ENCODE measurements at places on chromosomes 12 and 14.

- no peak for DNase-seq
These were observed 88.5 kb upstream of the ANO4 start for GRCh38 chr12:100706033-100706432.

DNA sequence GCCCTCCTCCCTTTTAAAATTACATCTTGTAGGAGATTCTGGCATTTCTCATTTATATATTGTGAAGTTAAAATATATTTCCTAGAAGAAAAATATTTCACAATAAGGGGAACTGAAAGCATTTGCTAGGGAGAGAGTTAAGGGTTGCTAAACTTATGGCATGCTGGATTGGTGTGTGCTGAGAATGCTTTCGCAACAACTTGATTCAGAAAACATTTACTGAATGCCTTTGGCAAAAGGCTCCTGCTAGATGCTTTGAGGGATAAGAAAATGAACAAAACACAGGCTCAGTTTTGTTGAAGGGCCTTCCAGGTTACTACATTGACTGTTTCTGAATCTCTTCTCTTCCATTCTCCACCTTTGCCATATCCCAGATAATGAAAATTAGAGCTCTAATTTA, 67.5 kb downstream of the DIP2B start:
- DNase-seq: peak; percentile 93

DNA sequence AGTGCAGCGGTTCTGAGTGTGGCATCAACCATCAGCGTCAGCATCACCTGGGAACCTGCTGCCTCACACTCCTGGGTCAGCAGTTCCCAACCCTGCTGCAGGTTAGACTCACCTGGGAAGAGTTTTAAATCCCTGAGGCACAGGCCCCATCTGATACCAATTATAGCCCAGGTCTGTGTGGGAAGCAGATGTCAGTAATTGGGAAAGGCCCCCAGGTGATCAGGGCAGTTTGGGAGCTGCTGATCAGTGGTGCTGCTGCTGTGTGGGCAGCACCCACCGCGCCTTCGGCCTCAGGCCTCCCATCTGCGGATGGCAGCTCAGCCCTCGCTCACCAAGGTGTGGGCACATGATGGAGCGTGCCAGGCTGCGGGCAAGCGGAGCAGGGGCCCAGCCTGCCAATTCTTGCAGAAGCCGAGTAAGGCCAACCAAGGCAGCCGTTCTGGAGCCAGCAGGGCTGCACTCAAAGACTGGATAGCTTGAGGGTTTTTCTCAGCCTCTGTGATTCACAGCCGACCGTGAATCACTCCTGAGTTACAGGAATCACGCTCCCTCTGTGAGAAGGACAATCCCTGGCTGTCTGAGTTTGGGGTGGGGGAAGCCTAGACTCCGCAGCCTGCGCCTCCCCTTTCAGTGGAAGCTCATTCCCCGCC, 155.6 kb upstream of the SFSWAP start:
- no peak for DNase-seq

DNA sequence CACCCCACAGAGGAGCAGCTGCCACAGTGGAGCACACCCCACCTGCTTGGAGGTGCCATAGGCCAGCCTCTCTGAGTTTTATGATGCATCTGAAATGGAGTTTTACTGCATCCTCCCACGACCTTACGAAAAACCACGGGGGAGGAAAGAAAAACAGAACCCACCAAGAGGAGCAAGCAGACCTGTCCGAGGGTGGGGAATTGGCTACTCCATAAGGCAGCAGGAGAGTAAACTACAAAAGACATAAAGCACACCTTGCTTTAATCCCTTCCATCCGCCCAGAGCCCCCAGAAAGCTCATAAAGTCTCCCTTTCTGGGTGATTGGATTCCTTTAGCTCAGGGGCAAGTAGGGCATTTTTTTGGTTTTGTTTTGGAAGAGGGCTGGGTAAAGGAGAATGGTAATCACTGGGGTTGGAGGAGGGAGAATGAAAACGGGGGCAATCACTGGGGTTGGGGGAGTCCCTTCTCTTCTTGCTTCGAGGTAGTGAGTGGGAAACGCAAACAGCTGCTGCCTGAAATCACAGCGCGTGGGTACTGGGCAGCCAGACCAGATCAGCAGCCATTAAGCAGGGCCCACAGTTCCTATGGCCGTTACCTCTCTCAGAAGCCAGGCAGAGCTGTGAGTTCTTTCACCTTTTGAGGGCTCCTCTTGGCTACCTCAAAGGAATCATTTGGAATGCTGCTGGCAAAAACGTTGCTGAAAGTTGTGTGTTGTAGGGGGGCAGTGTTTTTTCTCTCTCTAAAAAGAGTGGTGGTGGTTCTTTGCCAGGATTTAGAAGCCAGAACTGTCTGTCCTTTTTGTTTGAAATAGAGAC, 433.6 kb downstream of the ZFP36L1 start:
- no peak for DNase-seq

GRCh38 chr12:43816168-43816567, 10.1 kb upstream of the TWF1 start:
- no peak for DNase-seq

DNA sequence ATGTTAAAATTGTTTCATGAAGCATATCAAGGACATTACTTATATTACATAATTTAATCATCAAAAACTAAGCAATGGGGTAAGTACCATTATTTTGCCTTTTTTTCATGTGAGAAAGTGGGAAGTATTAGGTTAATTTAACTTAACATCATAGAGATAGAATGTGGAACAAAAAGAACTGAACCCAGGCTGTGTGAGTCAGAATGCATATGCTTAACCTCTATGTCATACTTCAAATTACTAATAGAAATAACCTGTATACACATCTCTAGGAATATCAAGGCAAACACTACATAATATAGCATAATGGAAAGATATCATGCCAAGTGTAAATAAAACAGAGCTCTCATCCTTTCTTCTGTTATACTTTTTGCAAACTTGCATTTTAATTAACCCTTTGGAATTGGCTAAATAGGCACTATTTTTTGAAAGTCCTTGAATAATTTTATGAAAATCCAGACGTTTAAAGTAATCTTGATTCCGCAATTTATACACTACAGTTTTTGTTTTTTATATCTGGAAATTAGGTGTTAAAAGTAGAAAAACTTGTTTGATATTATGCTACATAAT, 777.7 kb downstream of the SLC6A15 start:
- DNase-seq: no peak

DNA sequence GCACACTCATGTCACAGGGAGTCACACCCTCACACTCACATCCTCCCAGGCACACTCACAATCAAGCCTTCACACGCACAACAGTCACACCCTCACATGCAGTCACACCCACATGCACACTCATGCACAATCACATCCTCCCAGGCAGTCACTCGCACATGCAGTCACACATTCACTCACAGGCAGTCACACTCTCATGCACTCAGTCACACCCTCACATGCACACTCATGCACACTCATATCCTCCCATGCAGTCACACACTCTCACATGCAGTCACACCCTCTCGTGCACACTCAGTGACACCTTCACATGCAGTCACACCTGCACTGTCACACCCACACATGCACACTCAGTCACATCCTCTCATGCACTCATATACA, 12.3 kb downstream of the TMEM179 start:
- no peak for DNase-seq

GRCh38 chr14:98940693-98941437, 331.1 kb downstream of the BCL11B start:
- DNase-seq: no peak

GRCh38 chr14:68792979-68793733, at the start of gene ZFP36L1:
Gene ZFP36L1, minus strand, starts transcription at chr14:68793067. Its CDS starts 129 bp downstream, at chr14:68792938.
- DNase-seq: peak; percentile 20

DNA sequence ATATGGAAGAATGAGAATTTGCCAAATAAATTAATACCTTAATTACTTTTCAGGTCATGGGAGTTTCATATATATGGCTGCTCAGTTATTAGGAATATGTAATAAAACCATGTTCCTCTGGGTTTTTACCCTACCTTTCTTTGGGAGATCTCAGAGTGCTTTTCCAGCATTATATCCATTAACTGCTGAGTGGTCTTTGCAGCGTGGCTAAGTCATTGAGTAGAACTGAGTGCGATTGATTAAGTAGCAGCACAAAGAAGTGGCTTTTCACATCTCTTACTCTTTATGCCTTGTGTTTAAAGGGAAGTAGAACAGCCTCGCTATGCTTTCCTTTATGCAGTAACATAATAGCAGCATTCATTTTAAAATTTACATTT, 340.1 kb downstream of the SNAPC1 start:
- no peak for DNase-seq

DNA sequence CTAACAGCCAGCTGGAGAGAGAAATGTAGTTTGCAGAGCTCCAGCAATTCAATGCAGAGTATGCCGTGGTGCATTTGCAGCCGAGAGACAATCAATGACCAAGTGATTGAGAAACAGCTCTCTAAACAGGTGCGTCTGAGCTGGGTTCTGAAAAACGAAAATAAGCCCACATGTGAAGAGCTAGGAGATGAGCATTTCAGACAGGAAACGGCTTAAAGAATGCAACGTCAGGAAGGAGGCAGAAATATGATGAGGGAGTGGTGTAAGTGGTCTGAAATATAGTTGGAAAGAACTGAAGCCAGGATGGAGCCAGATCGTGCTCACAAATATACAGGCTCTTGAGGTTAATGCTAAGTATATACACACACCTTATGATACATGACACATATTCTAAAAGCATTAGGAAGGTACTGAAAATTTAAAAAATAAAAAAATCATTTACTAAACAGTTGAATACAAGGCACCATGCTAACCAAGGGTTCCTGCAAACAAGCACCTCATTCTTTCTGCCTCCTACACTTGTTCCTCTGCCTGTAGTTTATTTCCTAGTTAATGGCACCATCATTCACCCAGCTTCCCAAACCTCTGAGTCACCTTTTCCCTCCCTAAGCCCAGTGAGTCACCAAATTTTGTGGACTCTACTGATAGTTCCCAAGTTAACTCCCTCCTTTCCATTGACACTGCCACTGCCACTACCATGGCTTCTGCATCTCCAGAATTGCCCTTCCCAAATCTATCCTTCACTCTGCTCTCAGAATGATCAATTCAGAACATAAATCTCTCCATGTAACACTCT, 2.3 kb upstream of the GARIN2 start:
- no peak for DNase-seq

DNA sequence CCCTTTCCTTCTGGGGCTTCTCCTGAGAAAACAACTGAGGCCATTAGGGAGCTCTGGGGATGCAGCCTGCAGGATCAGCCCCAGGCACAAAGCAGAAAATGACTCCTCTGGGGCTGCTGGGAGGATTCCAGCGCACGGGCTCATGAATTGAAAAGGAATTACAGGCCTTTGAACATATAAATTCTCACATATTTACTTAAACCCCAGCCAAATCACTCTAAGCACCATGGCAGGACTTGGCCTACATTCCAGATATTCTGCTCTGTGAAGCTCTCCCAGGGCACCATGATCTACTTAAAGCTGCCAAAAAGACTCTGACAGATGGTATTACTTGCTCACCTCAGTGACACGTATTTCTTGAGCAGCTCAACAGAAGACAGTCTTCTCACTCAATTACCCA, 87.2 kb downstream of the ZFC3H1 start:
- no peak for DNase-seq

DNA sequence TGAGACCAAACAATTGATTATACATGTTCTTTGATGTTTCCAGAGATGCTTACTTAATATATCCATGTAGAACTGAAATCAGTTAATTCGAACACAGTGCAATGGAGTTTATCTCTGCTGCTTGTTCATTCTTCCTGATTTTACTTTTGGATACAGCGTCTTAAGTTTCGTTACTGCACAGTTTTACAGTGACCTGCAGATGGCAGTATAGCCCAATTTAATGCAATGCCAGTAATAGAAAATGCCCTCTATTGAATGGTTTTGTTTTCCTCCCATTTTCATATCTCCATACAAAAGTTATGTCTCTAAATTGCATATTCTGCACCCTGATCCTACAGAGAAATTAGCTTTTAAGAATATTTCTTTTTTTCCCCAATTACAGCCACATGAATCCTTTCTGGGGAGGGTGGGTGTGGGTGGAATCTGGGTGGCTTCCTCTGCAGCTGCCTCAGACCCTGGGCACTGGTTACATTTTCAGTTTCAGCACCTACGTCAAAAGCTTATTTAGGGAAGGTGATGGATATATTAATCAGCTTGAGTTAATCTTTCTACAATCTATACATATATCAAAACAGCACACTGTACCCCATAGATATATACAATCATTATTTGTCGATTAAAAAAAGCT, 101.1 kb upstream of the DCD start:
- DNase-seq: peak; percentile 67

DNA sequence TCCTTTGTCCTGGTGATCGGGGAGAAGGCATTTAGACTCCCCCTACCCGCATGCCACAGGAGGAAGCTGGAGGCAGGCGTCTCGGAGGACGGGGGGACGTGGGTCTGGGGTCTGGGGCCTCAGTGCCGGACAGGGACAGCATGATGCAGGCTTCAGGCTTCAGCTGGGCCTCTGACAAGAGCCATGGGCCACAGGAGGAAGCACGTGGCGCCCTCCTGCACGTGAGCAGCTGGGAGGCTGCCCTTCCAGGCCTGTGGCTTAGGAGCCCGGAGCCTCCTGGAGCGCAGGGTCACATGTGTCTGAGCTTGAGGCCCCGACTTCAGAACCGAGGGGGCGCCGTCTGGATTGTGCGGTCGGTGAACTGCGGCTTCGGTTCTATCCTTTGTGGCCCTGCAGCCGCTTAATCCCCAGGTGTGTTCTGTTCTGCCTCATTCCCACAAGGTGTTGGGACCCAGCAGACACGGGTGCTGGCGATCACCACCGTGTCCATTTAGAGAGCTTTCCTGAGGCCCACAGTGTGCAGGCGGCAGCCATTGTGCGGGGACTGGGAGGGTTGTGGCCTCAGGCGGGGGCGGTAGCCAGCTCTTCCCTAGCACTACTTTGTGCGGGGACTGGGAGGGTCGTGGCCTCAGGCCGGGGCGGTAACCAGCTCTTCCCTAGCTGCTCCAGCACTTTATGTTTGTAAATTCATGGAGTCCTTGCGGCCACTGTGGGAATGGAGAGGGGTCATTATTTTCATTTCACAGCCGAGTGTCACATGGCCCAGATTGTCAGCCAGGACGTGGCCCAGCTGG, 150.2 kb downstream of the ADGRD1 start:
- no peak for DNase-seq

GRCh38 chr12:77599782-77600467, 230.8 kb upstream of the NAV3 start:
- DNase-seq: no peak

- DNase-seq: no peak
These were observed 5.6 kb downstream of the TMED10 start for GRCh38 chr14:75170772-75171171.

GRCh38 chr14:55285048-55285652, 13.9 kb downstream of the FBXO34 start:
- no peak for DNase-seq

- DNase-seq: no peak
These were observed 6.4 kb upstream of the GPR68 start for GRCh38 chr14:91250912-91251311.

- no peak for DNase-seq
These were observed 21.1 kb upstream of the PPP2R5E start for GRCh38 chr14:63564318-63564717.

GRCh38 chr14:95025941-95026340, 131.4 kb downstream of the DICER1 start:
- DNase-seq: no peak

- DNase-seq: no peak
These were observed 45.8 kb downstream of the NEUROD4 start for GRCh38 chr12:55065535-55065934.

Data from AML-193 (cell line).